Heart right ventricle (tissue), 16 donors: ENCODE measurements at places on chromosomes 6 and 20. TPM values are rescaled to one million over a fixed set of nuclear protein-coding genes. Genes with fewer than 3 reads are reported as not detected.

The POM121L2 gene
- not detected for total RNA-seq

The SLC13A3 gene
- total RNA-seq, result 0.13 TPM

The PRND gene
- total RNA-seq, result not detected

The SERINC3 gene
- total RNA-seq, result 79.8 TPM

The CDC40 gene
- 18.1 TPM for total RNA-seq

The CD83 gene
- 2.1 TPM for total RNA-seq

DNA sequence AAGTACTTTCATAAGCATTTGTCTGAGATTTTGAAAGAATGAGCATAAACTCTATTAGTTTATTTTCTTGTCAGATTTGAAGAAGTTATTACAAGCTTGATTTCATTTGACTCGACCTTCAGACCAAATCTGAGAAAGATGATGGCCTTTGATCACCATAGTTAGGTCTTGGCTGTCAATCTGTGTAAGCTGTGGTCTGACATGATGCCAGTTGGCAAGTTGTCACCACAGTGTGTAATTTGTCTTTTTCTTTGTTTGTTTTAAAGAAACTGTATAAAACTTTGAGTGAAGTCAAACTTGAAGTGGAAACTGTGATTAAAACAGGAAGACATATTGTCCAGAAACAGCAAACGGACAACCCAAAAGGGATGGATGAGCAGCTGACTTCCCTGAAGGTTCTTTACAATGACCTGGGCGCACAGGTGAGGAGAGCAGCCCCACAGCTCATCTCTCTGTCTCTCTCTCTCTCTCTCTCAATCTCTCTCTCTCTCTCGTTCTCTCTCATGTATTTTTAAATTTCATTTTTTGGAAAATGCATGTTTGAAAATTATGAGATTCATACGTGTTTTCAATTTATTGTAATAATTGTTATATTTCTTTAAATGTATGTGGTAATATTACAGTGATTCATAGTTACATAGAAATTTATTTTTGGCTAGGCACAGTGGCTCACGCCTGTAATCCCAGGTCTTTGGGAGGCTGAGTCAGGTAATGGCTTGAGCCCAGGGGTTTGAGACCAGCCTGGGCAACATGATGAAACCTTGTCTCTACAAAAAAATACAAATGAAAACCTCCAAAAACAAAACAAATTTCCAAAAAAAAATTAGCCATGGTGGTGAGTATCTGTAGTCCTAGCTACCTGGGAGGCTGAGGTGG, 208.1 kb downstream of the UTRN start:
- no peak for DNase-seq

DNA sequence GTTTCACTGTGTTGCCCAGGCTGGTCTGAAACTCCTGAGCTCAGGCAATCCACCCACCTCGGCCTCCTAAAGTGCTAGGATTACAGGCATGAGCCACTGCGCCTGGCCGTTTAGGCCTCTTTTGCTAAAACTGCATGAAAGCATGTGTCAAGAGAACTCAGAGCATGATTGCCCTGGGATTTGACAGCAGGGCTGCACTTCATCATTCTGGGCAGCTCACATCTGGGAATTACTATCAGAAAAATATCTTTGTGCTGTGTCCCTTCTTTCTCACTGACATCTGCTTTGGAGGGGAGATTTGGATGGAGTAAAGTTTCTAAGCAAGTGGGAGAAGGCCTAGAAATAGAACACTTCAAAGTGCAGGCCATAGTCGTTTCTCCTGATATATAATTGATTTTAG, 59.6 kb upstream of the EIF2S2 start:
- DNase-seq, result no peak

DNA sequence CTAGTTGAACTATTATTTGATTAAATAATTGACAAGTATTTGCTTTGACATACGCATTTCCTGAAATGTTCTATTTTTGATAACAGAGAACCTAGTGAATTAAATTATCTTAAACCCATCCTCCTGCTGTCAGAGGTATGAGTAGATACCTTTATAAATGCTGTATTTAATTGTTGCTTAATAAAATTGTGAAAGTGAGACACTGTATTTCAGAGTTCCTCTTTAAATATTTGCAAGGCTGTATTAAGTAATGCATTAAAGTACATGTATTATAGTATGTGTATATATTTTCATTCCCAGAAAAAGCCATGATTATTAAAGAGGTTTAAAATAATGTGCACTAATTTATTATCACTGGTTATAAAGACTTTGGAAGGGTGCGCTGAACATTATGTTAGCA, 483.8 kb downstream of the TFAP2B start:
- no peak for DNase-seq

DNA sequence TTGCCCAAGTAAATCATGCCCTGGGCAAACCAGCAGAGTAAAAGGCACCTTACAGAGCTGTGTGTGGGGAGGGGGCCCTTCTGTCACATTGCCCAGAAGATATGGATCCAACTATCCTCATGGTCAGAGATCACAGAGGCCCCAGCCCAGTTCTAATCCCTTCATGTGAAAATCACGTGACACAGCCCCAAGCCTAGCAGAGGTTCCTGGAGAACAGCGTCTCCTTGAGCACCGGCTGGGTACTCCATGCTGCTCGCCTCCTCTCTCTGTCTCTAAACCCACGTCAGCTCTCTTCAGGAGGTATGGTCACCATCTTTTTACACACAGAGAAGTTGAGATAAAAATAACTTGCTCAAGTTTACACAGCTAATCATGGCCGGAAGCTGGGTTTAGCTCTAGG, 230.2 kb downstream of the ANKRD60 start:
- no peak for DNase-seq

DNA sequence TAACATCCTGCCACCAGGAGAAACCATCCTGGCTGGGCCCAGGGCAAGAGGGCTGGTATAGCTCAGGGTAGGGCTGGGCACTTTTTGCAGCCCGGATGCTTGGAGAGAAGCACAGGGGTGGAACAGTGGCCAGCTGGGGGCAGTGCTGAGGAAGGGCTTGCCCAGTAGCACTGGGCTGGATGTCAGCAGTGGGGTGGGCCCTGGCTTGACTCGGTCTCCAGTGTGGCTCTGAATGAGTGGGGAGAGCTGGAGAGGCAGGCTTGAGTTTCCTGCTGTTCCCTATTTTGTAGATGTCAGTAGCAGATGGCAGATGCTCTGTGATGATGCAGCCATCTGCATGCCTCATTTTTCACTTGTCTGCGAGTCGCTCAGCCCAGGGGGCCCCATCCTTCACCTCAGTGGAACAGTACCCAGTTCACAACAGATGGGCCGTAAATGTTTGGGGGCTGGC, 56.3 kb upstream of the TULP1 start:
- DNase-seq, result peak; percentile 40

- DNase-seq, result no peak
Measured at GRCh38 chr6:152846825-152847224, 96.2 kb downstream of the VIP start.

DNA sequence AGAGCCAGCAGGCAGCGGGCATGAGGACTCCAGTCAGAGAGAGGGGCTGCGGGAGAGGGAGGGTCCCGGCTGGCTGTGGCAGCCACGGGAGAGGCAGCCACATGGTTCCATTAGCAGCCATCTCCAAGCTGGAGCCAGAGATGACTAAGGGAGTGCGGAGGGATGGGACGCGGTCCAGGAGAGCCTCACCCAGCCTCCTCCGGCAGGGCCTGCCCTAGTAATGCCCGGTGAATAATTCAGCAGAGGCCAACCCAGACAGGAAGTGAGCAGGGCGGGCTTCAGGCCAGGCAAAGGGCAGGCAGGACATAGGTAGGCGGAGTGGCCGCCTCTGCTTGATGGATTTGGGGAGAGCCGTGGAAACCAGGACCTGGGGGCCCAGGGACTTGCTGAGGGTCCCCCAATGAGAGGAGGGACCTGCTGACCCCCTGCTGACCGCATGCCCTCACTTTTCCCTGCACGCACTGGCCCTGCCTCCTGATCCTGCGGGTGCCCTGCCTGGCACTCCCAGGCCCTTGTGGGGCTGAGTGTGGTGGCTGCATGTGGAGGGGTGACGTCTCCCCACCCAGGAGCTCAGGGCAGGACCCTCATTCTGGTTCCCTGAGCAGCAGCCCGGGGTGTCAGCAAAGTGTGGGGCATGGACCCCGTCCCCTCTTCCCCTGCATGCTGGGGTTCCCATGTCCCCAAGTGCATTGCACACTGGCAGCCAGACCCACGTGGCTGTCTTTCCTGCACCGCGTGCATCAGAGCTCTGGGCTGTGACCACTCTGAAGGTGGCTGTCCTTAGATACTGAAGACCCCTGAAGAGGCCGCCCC, 51.8 kb upstream of the SLCO4A1 start:
- no peak for DNase-seq

GRCh38 chr20:36493801-36494114, 47.6 kb upstream of the MYL9 start:
- DNase-seq, result peak; percentile 66

DNA sequence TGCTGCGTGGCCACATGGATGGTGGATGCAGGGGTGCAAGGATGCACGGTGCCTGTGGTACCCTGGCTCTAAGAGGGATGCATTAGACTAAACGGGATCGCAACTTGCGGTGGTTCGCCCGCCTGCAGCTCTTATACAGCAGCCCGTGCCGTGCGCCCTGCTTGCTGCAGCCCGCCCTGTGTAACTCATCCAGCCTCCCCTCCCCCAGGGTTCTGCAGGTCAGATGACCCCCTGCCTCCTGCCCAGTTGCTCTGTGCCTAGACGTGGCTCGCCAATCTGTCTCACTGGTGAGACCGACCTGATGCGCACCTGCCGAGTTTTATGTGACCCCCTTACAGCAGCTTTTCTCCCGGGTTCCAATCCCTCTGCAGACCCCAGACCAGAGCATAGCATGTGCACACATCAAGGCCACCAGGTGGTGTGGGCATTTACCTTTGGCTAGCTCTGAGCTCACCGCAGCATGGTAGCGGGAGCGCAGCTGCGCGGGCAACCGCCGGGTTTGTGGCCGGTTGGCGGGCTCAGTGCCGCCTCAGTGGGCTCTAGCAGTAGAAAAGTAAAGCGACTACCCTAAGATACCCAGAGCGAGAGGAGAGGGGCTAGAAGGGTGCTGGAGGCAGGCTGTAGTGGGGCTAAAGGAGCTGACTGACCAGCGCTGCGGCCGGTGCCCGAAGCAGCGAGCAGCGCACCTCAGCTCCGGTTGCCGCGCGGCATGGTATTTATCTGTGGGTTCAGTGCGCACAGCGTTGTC, 693 bp upstream of the GNAS-AS1 start:
- DNase-seq, result no peak

- no peak for DNase-seq
Measured at GRCh38 chr6:139429580-139430145, 55.2 kb upstream of the CITED2 start.

GRCh38 chr20:9354579-9354978, 159.8 kb upstream of the LAMP5 start:
- DNase-seq, result no peak

GRCh38 chr6:28764014-28764723, 159.6 kb downstream of the TRIM27 start:
- DNase-seq, result no peak
